ENCODE measurements at places on chromosomes 2 and 18.

DNA sequence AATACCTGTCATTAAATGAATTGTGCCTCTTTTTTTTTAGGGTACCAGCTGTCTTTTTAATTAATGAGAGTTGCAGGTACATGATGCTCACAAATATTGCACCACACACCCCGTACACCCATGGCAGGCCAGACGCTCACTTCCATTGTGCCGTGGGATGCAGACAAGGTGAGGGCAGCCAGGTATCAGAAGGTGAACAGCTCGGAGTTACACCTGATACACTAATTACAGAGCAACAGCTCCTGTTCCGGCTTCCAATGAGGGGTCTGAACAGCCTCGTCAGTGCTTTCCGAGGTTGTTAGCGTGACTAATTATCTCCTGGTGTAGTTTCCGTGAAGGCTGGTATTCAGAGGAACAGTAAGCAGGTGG is 442.8 kb downstream of the ZNF516 start:
- DNase-seq: no peak

GRCh38 chr2:3341336-3341735 is 36.3 kb downstream of the EIPR1 start:
- no peak for DNase-seq

DNA sequence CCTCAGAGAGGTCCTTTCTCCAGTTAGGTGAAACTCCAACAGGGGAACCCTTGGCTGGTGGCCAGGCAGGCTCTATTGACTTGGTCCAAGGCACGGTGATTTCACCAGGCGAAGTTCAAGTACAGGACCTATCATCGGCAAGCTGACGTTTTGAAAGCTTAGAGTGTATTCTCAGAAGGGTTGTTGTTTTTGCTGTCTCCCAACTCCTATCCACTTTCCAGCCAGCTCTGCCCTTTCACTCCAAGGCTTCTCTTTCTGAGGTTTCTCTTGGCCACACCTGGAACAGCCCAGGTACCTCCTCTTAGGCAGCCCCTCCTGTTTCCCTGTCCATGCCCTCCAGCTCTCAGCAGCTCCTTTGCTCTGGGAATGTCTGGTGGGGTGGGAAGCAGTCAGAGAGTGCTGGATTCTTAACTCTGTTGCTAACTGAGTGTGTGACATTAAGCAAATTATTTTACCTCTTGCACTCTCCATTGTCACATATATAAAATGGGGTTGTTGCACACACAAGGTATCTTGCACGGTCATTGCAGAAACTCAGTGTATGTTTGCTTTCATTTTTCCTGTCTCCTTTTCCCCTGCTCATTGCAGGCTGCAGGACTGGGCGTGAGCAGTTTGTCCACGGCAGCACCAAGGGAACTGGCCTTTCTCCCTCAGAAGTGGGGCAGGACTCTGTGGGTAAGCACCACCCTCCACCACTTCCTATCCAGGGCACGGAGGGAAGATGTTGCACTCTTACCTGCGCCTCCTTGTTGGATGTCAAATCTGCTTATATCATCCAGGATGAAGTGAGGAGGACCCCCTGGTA is 30.2 kb downstream of the CAPN13 start:
- DNase-seq: no peak

DNA sequence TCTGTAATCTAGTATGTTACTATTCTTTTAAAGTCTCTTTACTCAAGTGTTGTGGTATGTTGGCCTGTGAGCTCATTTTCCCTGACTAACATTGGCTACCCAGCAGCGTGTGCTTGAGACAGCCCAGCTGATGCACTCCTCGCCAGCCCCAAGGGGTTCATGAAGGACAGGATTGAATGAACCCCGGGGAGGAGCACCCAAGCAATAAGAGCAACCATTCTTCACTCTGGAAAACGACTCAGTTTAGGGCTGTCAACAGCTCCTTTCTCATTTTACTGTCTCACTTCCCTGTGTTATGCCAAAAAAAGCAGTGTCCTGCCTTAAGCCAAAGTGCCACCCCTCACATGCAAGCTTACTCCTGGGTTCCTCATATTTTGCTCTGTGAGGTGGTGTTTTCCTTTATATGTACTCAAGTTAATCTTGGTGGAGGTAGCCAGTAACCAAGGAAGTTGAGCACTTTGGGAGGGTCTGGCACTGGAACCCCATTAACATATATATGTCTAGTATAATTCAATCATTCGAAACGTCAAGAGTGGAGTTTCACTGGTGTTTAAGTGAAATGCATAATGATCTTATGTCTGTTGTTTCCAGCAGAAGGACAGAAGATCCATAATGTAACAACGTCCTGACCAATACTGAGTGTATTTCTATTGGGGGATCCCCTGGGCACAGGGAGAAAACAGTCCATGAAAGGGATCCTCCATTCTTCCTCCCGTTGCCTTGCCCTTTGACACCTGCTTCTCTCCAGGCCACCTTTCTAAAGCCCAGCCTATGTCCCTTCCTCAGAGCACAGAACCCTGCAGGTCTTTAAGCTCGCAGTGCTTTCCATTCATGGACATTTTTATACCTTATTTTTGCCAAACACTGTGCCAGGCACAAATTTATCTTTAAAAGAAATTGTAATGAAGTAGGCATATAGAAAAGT is 43.2 kb downstream of the ATIC start:
- no peak for DNase-seq

GRCh38 chr2:15874854-15875804 is 65.2 kb upstream of the MYCN start:
- DNase-seq: no peak

DNA sequence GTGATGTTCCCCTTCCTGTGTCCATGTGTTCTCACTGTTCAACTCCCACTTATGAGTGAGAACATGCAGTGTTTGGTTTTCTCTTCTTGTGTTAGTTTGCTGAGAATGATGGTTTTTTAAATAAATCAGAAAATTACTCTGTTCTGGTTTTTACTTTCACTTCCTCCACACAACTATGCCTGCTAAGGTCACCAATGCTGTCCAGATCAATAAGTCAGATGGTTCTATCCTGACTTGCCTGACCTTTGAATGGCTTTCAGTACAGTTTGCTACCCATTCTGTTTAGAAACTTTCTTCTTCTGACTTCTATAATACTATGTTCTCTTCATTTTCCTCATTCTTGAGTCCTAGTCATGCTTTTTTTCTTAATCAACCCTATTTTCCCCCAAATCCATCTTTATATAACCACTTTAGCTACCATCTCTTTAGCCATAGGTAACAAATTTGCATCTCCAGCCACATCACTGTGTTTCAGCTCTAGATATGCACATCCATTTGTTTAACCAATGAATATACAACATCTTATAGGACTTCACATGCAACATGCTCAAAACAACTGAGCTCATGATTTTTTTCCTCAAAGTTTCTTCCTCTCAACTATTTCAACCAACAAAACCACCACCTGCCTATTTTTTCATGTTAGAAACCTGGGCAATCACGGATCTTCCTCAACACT is 58.8 kb upstream of the SLC38A11 start:
- DNase-seq: no peak

GRCh38 chr2:214029190-214029589 is 381.7 kb upstream of the VWC2L start:
- no peak for DNase-seq

DNA sequence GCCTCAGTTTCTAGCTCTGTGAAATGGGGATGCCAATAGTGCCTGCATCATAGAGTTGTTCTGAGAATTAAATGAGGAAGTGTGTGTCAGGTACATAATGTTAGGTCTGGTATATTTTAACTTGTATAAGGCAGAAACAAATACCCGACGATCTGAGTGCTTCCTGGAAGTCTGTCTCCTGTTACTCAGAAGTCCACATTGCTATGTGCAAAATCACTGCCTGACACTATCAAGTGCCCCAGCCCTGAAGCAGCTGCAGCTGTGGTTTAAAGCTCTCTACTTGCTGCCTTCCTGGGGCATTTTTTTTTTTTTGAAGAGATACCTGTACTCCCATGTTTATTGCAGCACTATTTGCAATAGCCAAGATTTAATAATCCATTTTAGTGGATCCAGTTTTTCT is 125.3 kb downstream of the SLC4A3 start:
- DNase-seq: no peak

DNA sequence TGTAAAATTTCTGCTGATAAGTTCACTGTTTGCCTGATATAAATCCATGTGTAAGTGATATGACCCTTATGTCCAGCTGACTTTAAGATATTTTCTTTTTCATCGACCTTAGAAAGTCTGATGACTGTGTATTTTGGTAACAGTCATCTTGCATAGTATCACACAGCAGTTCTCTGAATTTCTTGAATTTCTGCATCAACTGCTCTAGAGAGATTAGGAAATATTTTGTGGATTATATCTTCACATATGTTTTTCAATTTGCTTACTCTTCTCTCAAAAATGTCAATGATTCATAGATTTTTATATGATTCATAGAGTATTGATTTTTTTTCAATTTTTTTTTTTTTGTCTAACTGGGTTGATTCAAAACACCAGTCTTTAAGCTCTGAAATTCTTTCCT is 945.3 kb downstream of the TRIB2 start:
- no peak for DNase-seq

DNA sequence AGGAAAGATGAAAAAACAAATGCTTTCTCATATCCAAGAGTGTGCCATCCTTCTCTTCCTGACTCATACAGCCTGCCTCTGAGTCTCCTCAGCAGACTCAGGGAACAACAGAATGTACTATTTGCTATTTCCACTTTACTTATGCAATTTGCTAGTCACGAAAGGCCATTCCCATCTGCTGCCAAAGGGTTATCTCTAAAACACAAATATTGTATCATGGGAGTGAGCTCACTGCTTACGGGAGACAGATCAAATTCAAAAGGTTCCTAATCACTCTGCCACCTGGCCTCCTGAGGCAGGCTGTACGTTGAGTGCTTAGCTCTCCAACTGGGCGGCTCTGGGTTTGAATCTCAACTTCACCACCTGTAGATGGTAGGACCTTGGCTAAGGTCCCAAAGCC is 92.0 kb downstream of the GAREM1 start:
- DNase-seq: no peak

DNA sequence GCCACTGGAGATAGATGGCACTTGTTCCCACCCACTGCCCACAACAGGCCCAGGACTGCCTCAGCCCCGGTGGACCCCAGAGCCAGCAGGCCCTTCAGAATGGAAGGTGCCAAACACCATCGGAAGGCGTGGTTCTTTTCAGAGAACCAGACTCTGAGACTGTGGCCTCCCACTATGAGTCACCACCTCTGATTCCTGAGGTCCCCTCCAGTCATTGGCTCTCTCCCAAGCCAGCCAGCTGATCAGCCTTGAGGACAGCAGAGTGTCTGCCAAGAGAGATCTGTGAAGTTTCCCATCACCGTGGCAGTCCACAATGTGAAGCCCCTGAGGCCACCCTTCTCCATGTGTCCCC is 10.4 kb upstream of the MAP3K2 start:
- no peak for DNase-seq

GRCh38 chr2:64203131-64203857 is 59.1 kb upstream of the PELI1 start:
- DNase-seq: no peak

- DNase-seq: no peak
Observed at GRCh38 chr18:24593886-24594285, 133.4 kb downstream of the HRH4 start.

GRCh38 chr2:3613524-3613905 is 18.6 kb downstream of the COLEC11 start:
- DNase-seq: no peak

DNA sequence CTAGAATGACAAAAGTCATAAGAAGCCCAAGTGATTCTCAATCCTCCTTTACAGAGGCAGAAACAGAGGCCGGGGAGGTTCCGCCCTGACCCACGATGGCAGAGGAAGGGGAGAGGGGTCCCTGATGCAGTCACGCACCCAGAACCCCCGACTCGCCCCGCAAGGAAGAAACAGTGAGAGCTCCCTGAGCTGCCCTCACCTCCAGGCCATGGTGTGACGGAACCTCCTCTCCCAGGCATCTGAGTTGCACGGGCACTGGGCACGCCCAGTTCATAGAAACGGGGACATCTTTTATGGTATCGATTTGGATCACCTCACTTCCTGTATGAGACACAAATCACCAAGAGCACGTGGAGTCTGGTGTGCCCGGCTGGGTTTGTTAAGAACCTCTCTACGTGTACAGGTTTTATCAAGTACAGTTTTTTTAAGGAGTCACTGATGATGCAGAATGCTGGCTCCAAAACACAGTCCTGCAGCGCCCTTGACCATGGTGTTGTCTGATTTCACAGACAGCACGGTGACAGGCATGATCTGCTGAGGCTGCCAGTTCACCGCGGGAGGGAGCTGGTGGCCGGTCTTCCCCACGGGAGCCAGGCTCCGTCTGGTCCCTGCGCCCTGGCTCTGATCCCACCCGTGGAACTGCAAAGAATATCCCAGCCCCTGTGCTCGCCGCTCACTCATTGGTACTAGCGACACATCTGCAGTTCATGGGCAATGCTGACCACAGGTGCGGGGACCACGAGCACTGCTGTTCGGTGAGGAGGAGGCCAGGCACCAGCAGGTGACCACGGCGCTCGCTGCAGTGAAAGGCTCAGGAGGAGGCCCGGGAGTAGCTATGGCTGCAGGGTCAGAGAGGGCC is 35.6 kb downstream of the PXDN start:
- no peak for DNase-seq

GRCh38 chr18:48698707-48699106 is 159.9 kb downstream of the CTIF start:
- DNase-seq: no peak

DNA sequence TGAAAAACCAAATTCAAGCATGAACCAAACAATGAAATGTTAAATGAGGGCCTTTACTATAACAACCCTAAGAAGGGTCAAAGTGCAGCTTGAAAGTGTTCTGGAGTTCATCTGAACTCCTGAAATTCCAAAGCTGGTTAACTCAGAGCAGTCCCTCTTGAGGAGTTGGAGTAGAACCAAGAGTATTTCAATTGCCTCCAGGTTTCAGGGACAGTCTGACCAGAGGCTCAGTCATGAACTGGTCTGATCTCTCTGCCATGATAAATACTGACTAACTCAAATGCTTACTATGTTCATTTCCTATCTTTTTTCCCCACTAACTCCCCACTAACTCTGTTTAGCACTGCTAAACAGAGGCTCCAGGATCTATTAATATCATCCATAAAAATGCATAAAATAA is 2.7 kb downstream of the STARD7 start:
- DNase-seq: no peak

GRCh38 chr2:65309699-65310098 is 82.1 kb downstream of the ACTR2 start:
- no peak for DNase-seq

- DNase-seq: no peak
Observed at GRCh38 chr2:8549942-8550341, 131.9 kb upstream of the ID2 start.

GRCh38 chr2:101623031-101623521 is 74.4 kb upstream of the MAP4K4 start:
- DNase-seq: peak; percentile 47

GRCh38 chr2:119659601-119660342 is 19.2 kb upstream of the TMEM177 start:
- DNase-seq: no peak

GRCh38 chr18:28963481-28963880 is 786.6 kb upstream of the CDH2 start:
- no peak for DNase-seq

DNA sequence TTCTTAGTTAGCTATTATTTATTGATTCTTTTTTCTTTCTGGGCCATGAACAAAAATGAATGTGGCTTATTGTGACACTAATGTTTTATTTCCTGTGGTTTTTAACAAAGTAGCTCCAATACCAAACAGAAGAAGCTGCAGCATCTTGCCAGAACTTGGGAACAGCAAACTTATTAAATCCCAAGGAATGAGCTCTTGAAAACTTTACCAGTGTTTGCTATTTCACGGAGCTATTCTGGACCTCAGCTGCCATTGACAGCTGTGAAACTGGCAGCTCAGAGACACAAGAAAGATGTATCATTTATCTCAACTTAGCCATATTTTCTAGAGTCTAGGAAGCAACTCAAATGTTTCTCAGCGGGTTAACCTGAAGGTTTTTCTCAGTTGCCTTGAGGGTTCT is 91.0 kb upstream of the NEUROD1 start:
- DNase-seq: no peak

- no peak for DNase-seq
Observed at GRCh38 chr18:13308369-13308768, 89.8 kb downstream of the LDLRAD4 start.
